ENCODE measurements at places on chromosomes 5 and 9.

GRCh38 chr9:72486594-72486955 is 34.8 kb upstream of the TMC1 start:
- no peak for DNase-seq

DNA sequence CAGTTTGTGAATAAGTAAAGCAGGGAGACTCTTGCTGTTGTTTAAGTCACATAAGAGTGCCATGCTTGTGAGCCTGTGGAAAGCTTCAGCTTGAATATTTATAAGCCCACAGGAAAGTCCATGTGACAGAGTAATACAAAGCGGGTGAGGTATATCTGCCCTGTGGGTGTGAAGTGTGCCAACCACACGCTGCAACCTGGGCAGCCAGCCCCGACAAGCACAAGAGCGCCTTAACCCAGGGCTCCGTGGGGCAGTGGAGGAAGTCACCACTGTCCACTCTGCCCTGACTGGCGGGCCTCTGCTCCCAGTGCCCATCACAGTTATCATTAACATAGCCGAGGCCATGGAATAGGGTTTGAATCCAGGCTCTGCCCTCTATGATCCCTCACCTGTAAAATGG is 132.2 kb downstream of the SCAMP1 start:
- no peak for DNase-seq

GRCh38 chr5:119270121-119270565 is 85.7 kb upstream of the TNFAIP8 start:
- DNase-seq: no peak

DNA sequence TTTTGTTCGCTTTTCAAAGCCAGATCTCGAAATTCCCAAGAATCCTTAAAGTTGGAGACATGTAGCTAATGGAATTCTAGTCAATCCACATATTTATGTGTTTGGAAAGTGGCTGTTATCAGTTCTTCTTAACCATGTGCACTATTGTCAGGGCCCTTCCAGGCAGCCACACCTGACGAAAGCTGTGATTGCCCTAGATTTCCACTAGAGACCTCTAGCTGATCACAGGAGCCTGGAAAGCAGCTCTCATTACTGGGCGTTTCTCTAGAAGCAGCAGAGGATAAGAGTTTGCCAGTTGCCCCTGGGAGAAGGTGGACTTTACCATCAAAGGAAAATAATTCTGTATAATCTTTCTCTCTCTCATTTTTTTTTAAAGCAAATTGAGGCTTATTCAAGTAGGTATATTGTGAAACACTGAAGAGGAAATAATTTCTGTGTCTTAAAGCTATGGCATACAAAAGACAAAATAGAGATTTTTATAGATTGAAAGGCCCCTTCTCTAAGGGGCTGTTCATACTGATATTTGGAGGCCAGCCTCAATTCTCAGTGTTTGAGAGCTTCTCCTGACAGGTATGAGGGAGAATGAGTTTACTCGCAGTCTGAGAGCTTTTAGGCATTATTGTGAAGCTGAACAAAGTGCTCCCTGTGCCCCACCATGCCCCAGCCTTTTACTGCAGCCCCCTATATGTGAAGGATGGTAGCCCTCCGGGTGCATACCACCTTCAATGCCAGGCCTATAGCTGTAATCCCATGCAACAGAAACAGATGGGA is 405.4 kb upstream of the ACTBL2 start:
- DNase-seq: no peak

- DNase-seq: no peak
Observed at GRCh38 chr9:126125577-126125976, 201.1 kb upstream of the MVB12B start.

GRCh38 chr5:138724470-138725146 is 28.6 kb upstream of the CTNNA1 start:
- DNase-seq: no peak

DNA sequence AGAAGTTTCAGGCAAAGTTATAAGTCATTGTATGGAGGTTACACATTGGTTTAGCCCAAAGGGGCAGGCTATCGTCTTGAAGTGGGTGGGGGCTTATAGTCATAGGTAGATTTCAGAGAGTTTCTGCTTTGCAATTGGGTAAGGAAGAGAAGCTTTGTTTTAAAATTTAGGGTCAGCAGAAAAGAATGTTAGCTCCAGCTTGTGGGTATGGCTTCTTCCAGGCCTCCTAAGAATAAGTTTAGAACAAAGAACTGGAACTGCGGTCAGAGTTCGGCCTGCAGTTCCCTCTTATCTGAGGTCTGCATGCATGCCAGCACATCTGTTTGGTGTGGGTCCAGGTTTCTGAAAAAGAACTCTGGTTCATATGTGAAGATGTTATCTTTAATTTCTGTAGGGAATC is 96.1 kb downstream of the CYFIP2 start:
- no peak for DNase-seq

DNA sequence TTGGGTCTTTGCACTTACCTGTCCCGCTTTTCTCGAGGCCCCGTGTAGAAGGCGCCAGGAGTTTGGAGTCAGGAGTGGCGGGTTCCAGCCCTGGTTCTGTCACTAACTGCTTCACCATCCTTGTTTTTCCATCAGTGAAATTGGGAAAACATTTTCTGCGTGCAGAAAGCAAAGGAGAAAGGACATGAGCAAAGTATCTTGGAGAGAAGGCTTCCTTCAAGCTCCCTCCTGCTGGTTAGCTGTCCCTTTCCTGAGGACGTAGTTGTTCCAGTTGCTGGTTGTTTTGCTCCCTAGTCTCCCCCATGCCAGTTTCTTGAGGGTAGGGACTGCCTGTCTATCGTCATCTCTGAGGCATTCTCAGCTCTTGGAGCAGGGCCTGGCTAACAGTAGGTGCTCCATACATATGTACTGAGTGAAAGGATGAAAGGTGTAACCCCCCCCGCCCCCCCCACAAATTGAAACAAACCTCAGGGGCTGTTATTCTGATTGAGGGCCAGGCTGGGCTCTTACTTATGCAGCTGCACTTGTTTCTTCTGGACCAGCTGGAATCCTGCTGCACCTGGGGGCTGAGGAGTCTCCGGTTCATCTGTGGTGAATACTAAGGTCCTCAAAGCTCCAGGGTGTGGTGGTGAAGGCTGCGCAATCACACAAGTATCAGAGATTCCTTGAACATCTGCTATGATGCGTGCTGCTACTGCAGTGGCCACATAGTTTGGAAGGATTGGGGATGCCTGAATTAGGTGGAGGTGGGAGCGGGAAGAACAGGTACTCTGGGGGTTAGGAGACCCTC is 1.0 kb downstream of the SMIM3 start:
- DNase-seq: no peak

- no peak for DNase-seq
Observed at GRCh38 chr5:74865256-74865803, 857 bp downstream of the FAM169A start.

DNA sequence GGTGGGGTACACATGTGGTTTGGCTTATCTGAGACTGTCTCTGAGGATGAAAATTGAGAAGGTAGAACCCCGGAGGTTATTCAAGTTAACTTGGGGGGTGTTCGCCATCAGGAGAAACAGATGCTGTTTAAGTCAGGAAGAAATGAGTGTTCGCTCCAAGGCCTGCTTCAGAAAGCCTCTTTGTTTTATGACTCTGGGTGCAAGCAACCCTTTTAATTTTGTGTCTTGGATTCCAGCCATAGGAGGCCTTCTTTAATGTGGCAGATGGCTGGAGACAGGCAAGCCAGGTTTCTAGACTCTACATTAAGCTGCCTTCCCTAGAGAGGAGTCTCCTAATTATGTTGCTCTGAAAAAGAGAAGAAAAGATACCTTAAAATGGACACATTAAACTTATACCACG is 4.2 kb upstream of the SMAD5 start:
- DNase-seq: no peak

DNA sequence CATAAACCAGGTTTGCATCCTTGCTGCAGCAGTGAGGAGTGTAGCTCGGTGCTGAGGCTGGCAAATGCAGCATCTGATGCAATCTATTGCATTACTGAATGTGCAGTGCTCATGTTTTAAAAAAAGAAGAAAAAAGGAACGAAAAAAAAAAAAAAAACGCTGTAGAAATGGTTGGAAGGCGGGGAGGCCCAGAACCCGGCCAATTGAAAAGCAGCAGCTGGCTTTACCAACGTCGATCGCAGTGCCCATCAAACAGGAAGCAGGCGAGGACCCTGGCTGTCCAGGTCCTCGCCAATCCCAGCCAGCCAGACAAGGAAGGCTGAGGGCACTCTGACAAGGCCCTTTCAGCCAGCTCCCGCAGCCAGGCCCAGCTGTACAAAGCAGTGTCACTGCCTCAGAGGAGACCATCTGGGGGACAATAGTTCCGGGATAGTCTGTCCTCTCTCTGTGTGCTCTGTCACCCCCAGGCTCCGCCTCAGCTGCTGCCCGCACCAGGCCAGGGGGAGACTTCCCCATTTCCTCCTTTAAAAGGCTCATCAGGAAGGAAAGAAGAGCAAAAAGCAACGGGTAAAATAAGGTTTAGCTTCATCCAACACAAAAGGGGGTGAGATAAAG is 21.8 kb upstream of the CPEB4 start:
- DNase-seq: peak; percentile 51

GRCh38 chr9:135512241-135512603 is 9.0 kb upstream of the LCN1 start:
- no peak for DNase-seq

GRCh38 chr5:99063737-99064136 is 134.9 kb upstream of the CHD1 start:
- DNase-seq: no peak

DNA sequence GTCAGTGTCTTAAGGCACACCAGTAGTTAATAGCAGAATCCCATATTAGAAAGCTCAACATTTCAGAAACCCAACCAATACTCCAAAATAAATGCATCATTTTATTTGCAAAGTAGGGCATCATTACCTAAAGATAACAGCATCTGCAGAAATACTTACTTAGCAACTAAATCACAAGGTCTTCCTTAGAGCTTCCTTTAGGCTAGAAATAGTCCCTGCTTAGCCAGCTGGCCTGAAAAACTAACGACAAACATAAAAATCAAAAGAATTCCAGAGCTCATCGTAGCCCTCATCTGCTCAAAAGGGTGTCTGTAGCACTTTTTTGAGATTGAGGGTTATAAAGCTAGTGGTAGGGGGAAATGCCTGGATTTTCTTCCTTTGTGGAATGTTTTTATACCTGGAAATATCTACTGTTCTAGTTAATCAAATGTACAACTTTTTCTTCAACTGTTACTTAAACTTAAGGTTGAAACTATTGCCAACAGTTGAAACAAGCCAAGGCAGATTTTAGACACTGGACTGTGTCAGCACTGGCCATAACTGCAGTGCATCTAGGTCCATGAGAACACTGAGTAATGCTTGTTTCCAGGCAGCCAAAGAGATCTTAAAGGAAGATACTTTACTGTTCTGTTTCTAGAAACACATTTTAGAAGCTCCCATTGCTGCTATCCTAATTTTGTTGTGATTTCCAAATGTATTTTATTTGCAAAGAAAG is 129.4 kb upstream of the RASA1 start:
- peak; percentile 11 for DNase-seq

- no peak for DNase-seq
Observed at GRCh38 chr9:87513880-87514535, 16.3 kb downstream of the DAPK1 start.

DNA sequence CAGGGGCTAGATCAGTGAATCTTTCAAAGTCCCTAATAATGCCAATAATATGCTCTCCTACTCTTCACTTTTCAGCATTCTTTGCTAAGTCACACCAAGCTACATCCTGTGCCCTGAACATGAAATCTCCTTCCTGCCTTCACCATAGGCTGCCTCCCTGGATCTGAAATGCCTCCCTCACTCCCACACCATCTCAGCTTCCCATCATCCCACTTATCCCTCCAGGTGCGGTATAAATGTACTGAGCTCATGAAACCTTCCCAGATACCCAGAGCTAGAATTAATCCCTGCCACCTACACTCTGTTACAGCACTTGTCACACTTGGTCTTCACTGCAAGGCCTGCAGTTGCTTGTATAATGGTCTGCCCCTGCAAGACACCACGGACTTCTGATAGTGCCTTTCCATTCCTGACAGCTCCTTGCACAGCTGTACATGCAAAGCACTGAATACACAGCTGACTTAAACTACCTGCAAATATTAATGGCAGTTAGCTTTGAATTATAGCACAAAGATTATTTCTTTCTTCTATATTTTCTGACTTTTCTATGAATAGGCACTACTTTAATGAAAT is 250.4 kb downstream of the EBF1 start:
- no peak for DNase-seq

DNA sequence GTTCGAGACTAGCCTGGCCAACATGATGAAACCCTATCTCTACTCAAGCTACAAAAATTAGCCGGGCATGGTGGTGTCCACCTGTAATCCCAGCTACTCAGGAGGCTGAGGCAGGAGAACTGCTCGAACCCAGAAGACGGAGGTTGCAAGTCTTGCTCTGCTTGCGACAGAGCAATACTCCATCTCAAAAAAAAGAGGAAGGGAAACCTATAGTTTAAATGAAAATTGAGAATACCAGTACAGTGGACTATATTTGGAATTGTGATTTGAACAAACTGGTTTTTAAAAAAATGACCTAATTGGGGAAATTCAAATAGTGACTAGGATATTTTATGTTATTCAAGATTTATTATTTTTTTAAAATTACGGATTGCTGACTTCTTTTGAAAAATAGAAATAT is 33.2 kb downstream of the DIAPH1 start:
- no peak for DNase-seq

GRCh38 chr5:89282554-89283510 is 399.8 kb upstream of the MEF2C start:
- DNase-seq: no peak

GRCh38 chr5:144451187-144451973 is 280.7 kb downstream of the KCTD16 start:
- no peak for DNase-seq

All from C1 segment of cervical spinal cord (tissue), 14 donors.